Aorta (tissue), 5 donors: ENCODE measurements at places on chromosomes 4 and X.
A peak's percentile ranks its signal among the peaks of the same experiment; 100 is the strongest.

DNA sequence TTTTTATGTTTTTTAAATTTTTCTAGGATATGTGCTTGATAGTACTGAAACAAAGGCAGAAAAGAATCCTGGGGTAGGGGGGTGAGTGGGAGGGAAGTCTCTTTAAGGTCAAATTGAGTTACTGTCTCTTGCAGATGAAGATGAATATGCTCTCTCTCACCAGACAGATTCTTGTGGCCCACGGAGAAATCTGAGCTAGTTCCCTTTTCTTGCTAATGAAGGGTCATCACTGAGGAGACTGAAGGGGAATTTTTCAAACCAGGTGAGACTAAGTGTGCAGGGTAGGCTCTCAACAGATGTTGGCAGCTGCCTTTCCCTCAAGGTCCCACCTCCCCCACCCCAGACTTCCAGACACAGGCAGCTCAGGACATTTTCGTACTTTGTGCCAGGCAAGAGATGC lies 21.5 kb downstream of the FAM9C start:
- no peaks in the 10 kb centered on the region for H3K4me1 ChIP-seq
- no peaks in the 10 kb centered on the region for H3K27me3 ChIP-seq
- H3K4me3 ChIP-seq = no peak overlapping the region
- H3K36me3 ChIP-seq = no peaks in the 10 kb centered on the region
- no peak for DNase-seq

GRCh38 chr4:110245577-110245976 lies 47.2 kb upstream of the ELOVL6 start:
- H3K4me3 ChIP-seq = no peak overlapping the region
- no peaks in the 10 kb centered on the region for H3K36me3 ChIP-seq
- H3K27ac ChIP-seq = no peak overlapping the region
- no peaks in the 10 kb centered on the region for H3K4me1 ChIP-seq

DNA sequence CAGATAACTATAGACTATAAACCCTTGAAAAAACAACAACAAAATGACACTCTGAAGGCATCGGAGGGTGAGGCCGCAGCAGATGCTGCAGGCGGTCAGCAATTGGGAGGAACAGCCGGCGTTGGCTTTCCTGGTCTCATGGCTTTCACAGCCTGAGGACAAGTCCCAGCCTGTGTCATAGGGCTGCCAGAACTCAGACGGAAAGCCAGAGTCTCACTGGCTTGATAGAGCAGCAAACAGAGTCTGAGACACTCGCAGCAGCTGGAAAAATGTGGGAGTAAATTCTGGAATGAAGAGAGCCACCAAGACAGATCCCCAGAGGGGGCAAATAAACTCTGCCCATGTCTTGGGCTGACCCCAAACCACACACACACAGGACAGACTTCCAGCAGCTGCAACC lies 86.3 kb downstream of the PPP2R2C start:
- no peaks in the 10 kb centered on the region for H3K36me3 ChIP-seq
- DNase-seq = peak; percentile 31
- H3K27ac ChIP-seq = no peak overlapping the region
- no peaks in the 10 kb centered on the region for H3K4me1 ChIP-seq
- no peak overlapping the region for H3K4me3 ChIP-seq

- H3K27me3 ChIP-seq = no peaks in the 10 kb centered on the region
- H3K36me3 ChIP-seq = no peaks in the 10 kb centered on the region
- no peak overlapping the region for H3K4me3 ChIP-seq
- no peak for DNase-seq
These were observed 156.9 kb downstream of the AFAP1 start for GRCh38 chr4:7782783-7783182.

DNA sequence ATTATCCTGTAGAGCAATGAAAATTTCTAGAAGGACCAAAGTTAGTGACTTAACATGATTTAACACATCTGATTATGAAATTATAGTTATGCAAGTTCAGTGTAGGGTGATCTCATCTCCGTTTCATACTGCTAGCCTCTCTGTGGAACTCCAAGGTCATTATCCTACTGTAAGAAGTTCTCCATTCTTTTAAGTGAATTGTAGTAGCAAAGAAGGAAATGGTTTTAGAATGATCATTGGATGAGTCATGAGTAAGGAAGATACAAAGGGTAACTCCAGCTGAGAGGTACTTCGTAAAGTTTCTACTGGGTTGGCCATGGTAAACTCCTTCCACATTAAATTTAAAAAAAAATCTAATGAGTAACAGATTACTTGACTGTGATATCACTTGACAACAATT lies 215.0 kb upstream of the GIMD1 start:
- no peak overlapping the region for H3K4me3 ChIP-seq
- H3K4me1 ChIP-seq = no peaks in the 10 kb centered on the region
- H3K27ac ChIP-seq = peak overlapping the region; percentile 5
